Thoracic aorta (tissue), 2 donors: ENCODE measurements at places on chromosomes 2 and 18. TPM values are rescaled to one million over a fixed set of nuclear protein-coding genes. Genes with fewer than 3 reads are reported as not detected.

DNA sequence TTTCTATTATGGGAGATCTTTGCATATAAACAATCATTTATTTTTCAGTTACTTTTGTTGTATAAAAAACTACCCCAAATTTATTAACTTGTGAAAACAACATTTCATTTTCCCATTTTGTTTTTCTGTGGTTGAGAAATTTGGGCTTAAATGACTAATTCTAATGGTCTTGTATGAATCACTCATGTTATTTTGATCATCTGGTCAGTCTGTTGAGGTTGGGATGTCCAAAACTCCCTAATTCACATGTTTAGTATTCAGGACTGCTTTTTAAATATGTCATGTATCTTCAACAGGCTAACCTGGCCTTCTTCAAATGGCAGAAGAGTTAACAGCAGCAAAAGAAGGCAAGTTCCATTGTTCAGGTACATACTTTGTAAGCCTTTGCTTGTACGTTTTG lies 788.1 kb downstream of the TRIB2 start:
- no peak for DNase-seq

- no peak for DNase-seq
These were observed 12.3 kb downstream of the ZEB2 start for GRCh38 chr2:144507441-144508171.

GRCh38 chr18:32910694-32911296 lies 138.0 kb upstream of the KLHL14 start:
- no peak for DNase-seq

CYS1 gene
- 13.5 TPM for total RNA-seq

DNA sequence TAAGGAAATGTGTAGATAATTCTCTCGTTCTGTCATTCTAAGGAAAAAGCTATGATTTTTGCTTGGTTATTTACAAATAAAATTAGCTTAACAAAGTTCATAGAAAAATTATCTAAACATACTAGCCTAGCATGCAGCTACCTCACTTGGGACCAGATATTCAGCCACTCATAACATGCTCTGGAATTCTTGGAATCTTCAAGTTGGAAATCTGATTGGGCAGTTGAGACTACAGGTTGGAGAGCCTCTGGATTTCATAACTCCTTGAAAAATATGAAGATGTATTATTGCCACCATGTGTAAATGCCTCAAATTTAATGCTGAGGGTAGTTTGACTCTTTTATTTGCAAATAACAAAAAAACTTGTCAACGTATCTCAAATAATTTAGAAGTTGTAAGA lies 132.2 kb upstream of the GULP1 start:
- no peak for DNase-seq

GRB14 gene
- total RNA-seq, result 4.7 TPM

- DNase-seq, result no peak
These were observed 204.2 kb downstream of the L3MBTL4 start for GRCh38 chr18:6210349-6211173.

- no peak for DNase-seq
These were observed 16.4 kb downstream of the GEMIN6 start for GRCh38 chr2:38794235-38794946.

FSIP2 gene
- 2.4 TPM for total RNA-seq

DNA sequence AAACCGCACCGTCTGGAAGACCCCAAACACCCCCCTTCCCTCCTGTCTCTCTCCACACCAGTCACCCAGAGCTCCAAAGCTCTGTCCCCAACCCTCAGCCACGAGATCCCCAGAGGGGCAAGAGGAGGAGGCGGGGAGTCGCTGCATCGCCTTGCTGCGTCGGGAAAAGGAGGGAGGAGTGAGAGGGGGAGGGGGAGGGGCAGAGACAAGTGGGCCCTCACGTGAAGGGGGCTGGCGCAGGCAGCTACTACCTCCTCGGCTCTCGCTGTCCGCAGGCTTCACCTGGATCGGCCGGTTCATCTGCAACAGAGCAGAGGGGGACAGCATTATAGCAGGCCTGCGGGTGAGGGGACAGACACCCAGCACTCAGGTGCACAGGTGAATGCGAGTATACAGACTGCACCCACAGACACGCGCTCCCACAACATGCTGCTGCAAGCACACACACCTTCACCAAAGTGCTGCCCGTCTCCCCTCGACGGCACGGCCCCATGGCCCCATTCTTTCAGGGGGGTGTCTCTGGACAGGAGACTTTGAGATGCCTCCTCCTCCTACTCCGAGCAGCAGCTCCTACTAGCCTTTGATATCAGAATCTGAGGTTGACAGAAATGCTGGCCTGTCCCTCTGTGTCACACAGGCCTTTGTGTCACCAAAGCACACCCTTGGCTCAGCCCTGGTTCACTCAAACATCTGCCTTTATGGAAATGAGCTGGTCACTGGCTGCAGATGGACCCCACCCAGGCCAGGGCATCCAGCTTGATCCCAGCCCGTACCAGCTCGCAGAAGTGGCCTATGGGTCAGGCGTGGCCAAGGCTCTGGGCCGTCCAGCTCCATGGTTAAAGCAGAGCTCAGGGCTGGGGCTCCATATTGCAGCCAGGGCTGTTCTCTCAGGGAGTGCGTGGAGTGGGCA lies 243.8 kb downstream of the CELF4 start:
- DNase-seq, result no peak

ZC3H6 gene
- 10.6 TPM for total RNA-seq

PPP4R1 gene
- total RNA-seq, result 89.3 TPM

SGPP2 gene
- 0.28 TPM for total RNA-seq

DNA sequence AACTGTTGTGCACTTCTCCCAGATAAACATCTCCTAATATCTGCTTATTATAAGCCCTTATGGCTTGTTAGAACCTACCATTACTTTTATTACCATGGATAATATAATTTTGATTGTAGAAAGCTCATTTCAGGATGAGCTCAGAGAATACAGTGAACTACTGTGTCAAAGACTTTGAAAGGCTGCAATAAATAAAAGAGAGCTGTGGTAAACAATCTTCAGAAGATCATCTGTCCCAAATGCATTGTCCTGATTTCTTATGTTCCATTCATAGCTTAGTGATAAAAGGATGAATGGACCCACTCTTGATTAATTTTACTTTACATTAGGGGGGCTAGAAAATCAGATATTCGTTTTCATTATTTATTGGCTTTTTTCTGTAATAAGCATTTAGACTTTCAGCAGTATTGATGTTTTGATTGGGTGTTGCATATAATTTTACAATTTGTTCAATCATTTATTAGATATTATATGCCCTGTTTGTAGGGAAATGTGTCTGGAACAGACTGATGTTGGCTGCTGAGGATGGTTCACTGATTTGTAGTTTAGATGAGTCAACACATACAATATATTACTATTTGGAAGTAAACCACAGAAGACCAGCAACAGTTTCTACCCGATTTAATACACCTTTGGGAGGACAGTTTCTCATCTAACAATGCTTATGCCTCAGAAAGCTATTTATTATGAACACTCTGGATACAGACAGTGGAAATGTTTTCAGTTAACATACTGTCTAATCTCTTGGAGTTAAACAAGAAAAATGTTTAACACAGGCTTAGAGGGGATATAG lies 147.2 kb downstream of the TMEFF2 start:
- DNase-seq, result no peak

- DNase-seq, result no peak
These were observed 155.6 kb upstream of the CCDC195 start for GRCh38 chr2:224871813-224872212.

GRCh38 chr2:119694470-119694844 lies 15.5 kb downstream of the TMEM177 start:
- DNase-seq, result no peak

DNA sequence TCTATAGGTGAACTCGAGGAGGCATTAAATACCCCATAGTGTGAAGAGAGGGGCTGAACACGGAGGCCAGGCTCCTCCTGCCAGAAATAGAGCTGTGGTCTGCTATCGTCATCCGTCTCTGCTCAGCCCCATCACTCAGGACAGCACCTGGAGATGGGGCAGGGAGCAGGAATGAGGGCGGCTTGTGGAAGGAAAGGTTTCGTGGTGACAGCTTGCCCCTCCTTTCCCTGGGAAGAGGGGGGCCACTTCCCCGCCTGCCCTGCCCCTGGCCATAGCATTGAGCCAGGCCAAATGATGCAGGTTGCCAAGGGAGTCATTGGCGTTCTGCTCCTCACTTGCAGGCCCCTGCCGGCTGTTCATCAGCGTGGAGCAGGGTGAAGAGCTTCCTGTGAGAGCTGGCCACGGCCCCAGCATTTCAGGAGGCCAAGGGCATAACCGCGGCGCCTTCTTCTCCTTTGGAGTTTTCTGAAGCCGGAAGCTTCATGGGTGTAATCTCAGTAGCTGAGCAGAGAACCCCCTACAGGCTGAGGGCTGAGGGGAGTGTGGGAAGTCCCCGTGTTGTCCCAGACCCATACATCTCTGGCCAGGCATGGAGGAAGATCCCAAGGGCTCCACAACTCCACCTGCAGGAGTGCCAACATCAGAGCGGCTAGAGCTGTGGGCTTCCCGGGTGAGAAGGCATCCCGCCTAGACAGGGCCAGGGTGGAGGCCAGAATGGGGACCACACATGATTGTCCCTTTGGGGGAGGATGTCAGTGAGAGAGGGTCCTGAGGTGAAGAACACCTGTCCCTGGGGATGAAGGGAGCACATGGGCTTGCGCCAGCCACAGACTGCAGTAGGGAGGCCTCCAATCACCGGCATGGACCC lies 112.5 kb upstream of the GLI2 start:
- no peak for DNase-seq

GRCh38 chr2:104867813-104868504 lies 14.0 kb downstream of the POU3F3 start:
- DNase-seq, result no peak

- DNase-seq, result no peak
These were observed 250.7 kb downstream of the RNF144A start for GRCh38 chr2:7167801-7168411.

GRCh38 chr2:167134381-167135072 lies 246.2 kb downstream of the XIRP2 start:
- no peak for DNase-seq

CPLX4 gene
- not detected for total RNA-seq

DPYSL5 gene
- total RNA-seq, result not detected

ALS2 gene
- total RNA-seq, result 34.5 TPM

DNA sequence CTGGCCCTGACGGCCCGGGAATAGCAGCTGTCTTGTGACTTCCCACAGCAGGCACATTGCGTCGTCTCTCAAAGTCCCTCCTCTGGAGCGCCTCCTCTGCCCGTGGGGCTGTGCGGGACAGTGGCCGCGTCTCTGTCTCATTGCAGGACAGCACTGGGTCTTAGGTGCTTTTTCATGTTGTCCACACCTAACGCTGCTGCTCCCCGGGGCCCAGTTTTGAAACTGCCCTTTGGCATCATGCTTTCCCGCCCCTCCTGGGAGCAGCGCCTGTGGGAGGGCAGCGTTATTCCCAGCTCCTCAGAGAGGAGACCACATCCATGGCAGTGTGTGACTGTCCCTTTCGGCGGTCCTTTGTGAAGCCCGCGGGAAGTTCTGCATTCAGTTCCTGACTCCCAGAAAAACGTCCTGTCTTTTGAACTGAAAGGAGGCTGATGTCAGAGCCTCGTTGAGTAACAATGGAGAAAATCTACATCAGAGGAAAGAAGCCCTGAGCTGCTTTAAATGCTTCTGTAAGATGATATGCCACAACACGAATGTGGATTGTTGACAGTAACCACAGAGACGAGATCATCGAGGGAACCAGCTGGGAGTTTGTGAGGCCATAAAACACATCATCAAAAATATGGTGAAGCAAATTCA lies 226.0 kb downstream of the FAM210A start:
- no peak for DNase-seq

IL1RL1 gene
- 32.8 TPM for total RNA-seq

GRCh38 chr2:137939026-137939425 lies 25.2 kb upstream of the HNMT start:
- DNase-seq, result no peak

- DNase-seq, result no peak
These were observed 12.0 kb upstream of the NTSR2 start for GRCh38 chr2:11681722-11682589.
